Psoas muscle (tissue), 8 donors: ENCODE measurements at places on chromosomes 3 and 15. TPM values are rescaled to one million over a fixed set of nuclear protein-coding genes. Genes with fewer than 3 reads are reported as not detected.

MYZAP gene
- 2.6 TPM for total RNA-seq

TRIP4 gene
- total RNA-seq, result 10.9 TPM

ITIH3 gene
- total RNA-seq, result not detected

ZNF80 gene
- total RNA-seq, result not detected

ZNF774 gene
- 9.8 TPM for total RNA-seq

RAB6B gene
- total RNA-seq, result 2.0 TPM

DISP2 gene
- 0.82 TPM for total RNA-seq

CFAP92 gene
- total RNA-seq, result 0.07 TPM

HRG gene
- total RNA-seq, result not detected

EPHB3 gene
- 1.6 TPM for total RNA-seq

ZNF860 gene
- not detected for total RNA-seq
